ENCODE measurements at places on chromosomes 5 and 9.

- DNase-seq, result peak; percentile 25
These were observed 9.2 kb upstream of the FUBP3 start for GRCh38 chr9:130570208-130570607.

DNA sequence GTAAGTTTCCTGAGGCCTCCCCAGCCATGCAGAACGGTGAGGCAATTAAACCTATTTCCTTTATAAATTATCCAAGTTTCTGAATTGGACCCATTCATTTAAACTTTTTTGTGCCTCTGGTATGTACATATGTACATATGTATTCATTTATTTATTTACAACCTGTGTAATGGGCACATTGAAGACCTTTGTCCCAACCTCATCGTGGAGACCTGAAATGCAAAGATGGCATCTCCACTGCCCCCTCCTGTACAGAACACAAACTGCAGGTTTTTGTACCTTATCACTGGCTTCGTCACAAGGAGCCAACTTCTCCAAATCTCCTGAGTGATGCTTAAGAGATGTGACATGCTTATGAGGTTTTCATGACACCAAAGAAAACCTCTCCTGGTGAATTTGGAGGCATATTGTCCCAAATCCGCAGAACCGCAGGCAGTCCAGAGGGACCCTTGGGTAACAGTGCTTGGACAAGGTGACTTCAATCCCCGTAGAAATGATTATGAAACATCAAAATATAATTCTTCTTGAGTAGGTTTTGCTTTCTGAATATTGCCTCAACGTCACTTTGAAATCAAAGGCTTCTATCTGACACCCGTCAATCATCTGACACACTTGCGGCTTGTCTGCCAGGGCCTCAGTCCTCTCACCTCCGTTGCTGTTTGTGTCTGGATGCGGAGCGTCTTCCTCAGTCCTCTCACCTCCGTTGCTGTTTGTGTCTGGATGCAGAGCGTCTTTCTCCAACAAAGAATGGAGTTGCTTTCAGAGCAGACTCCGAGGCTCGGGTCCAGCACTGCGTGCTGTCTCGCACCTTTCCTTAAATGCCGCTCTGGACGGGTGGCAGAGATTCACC is 135.0 kb upstream of the IRX4 start:
- DNase-seq, result peak; percentile 5

DNA sequence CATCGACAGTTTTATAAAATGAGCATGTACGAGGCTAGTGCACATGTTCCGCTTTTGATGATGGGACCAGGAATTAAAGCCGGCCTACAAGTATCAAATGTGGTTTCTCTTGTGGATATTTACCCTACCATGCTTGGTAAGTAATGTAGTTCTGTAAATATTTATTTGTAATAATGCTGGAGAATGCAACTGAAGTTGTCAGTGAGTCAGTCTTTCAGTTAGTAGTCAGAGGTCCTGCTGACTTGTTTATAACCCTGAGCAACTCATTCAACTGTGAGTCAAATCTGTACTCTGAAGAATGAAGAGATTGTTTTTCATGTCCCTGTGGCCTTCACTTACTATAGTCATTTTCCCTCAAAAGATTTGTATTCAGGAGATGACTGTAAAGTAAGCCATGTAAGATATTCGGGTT is 28.4 kb upstream of the GPR150 start:
- peak; percentile 82 for DNase-seq

GRCh38 chr9:136525841-136526499 is 19.9 kb downstream of the NOTCH1 start:
- no peak for DNase-seq

- no peak for DNase-seq
These were observed 3.0 kb upstream of the ENTPD2 start for GRCh38 chr9:137056739-137057415.

DNA sequence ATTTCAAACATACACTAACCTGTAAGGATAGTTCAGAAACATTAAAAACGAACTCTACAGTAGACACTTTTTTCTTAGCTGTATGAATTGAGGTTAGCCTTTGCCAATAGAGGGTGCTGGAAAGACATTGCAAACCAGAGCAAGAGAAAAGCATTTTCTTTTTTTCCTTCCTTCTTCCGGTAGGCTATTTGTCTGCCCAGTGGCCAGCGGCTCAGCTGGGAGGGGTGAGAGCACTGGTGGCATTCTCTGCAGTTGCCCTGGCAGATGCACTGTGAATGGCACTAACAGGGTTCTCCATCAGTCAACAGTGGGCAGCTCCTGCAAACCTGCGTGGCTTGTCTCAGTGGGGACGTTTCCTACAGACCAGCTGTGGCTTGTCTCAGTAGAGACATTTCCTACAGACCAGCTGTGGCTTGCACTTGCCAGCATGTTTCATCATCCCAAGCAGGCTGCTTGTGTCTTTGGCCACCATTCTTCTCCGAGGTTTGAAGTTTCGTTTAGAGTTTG is 984.5 kb upstream of the CDH18 start:
- DNase-seq, result no peak

- no peak for DNase-seq
These were observed 440.4 kb downstream of the DMRT2 start for GRCh38 chr9:1490341-1491232.

GRCh38 chr5:80569086-80569960 is 757 bp downstream of the ANKRD34B start:
- no peak for DNase-seq

DNA sequence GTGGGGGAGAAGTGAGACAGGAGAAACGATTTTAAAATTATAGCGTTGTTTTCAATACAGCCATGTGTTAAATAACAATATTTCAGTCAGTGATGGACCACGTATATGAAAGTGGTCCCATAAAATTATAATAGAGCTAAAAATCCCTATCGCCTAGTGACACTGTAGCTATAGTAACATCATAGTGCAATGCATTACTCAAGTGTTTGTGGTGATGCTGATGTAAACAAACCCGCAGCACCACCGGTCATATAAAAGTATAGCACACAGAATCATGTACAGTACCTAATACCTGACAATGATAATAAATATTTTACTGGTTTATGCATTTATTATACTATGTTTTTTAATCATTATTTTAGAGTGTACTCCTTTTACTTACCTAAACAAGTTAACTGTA is 407.4 kb upstream of the SEMA6A start:
- DNase-seq, result no peak

DNA sequence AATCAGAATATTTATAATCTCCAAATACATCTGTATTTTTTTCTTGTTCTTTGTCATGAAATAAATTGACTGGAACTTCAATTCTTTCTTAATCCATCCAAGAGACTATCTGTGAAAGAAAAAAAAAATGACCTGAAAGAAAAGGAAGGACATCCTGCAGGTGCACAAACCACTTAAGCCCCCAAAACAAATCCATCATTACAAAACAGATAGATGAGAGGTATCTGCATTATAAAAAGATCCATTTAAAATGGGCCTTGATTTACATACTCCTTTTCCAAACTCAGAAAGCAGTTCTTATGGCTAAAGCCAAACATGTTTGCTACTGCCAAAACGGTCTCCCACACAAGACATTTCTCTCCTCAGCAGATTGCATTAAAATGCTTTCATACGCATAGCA is 85.5 kb downstream of the ELAVL2 start:
- DNase-seq, result no peak

DNA sequence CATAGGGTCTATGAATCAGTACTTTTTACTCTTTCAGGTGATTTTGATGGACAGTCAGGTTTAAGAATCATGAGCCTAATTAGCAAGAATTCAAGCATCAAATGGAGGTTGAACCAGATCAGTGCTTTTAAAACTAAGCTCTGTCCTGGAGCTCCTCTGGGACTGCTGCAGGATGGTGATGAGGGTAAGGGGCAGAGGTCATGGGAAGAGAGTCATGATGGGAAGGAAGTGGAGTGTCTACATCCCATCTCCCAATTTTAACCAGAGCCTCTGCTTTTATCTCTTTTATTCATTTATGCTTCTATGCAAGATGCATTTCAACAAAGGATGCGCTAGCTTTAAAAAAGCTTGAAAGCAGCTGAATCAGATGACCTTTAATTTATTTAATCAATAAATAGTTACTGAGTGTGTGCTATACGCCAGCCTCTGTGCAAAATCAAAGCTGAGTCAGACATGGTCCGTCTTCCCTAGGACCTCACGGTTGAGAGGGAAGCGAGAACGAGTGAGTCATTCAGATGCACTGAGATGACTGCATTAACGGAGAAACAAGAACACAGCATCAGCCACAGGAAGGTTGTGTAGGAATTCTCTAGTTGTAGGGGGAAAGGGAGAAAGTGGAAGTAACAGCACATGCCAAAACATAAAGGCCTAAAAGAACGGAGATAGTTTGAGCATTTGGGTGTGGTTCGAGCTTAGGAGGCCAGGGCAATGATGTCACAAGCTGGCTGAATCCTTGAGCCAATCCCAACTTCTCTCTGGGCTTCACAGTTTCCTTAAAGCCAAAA is 441.6 kb upstream of the BRINP1 start:
- peak; percentile 52 for DNase-seq

DNA sequence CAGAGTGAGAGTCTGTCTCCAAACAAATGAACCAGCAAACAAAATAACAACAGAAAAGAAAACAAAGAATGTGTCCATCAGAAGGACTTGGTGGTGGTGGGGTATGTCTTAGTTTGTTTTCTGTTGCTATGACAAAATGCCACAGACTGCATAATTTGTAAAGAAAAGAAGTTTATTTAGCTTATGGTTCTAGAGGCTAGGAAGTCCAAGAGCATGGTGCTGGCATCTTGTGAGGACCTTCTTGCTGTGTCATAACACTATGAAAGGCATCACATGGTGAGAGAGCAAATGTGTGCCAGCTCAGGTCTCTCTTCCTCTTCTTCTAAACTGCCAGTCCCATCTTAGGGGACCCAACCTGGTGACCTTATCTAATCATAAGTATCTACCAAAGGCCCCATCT is 10.5 kb downstream of the NPR3 start:
- no peak for DNase-seq

DNA sequence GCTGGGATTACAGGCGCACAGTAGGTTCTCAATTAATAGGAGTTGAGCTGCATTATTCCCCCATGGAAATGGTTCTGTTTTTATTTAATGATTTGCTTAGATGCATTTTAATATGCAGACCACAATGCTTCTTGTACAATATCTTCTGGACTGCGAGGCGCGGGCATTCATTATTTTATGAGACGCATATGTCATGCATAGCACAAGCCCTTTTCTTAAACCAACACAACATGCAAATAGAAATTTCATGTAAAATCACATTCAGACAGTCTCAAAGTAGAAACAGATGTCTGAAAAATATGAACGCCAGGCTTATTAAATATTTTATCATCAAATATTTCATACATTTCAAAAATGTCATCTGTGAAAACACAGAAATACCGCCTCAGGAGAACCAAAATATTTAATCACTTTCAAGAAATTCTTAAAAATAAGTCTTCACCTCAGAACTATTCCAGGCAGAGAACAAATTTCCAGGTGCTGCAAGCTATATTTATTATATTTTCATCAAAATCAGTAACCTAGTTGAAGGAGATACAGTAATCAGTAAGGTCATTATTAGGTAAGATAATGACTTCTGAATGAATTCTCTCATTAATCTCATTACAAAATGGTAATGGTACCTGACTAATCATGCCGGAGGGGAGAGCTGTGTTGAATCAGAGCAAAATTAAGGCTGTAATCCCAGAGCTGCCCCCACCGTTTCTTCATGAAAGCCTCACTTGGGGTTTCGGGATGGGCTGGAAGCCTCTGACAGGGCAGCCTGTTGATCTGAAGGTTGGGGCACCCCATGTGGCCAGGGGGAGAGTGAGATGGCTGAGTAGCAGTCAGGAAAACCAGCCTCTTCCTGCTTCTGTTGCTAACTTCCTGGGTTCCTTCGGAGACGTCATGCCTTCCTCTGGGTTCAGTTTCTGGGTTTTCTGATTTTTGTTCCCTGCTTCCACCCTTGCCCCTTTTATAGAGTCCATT is 133.9 kb upstream of the ZNF618 start:
- DNase-seq, result no peak

- DNase-seq, result no peak
These were observed 11.5 kb upstream of the SPATA24 start for GRCh38 chr5:139415221-139415861.

GRCh38 chr9:116094846-116095245 is 58.7 kb upstream of the PAPPA start:
- DNase-seq, result no peak

- no peak for DNase-seq
These were observed 270.3 kb upstream of the MAP3K1 start for GRCh38 chr5:56545016-56545415.

- no peak for DNase-seq
These were observed 261.5 kb downstream of the TLE1 start for GRCh38 chr9:81427870-81428269.

DNA sequence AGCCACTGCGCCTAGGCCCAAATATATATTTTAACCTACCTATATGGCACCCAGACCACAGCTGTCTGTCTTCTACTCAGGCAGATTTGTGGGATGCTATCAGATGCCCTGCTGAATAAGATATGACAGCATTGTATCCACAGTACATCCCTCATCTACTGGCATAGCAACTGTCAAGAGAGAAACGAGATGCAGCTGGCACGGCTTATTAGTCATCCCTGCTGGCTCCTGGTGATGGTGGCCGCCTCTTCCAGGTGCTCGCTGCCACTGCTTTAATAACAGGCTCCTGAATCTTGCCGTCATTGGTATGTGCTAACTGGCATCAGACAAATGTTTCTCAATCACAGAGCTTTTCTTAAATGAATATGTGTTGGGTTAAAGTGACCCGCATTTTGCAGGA is 34.0 kb downstream of the B4GALT1 start:
- no peak for DNase-seq

DNA sequence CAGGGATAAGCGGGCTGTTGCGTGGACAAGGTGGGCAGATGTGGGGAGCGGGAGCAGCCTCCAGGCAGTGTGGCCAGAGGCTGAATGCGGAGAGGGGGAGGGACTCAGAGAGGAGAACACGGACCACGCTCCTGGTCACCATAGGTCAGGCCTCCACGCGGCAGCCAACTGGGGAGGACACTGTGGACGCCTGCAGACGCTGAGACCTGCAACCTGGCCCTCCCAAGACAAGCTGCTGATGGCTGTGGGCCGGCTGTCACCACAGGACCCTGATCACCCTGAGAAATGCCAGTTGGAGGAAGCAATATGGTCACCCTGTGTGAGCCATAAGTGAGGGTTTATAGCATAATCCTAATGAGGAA is 16.8 kb downstream of the LPCAT1 start:
- DNase-seq, result no peak

DNA sequence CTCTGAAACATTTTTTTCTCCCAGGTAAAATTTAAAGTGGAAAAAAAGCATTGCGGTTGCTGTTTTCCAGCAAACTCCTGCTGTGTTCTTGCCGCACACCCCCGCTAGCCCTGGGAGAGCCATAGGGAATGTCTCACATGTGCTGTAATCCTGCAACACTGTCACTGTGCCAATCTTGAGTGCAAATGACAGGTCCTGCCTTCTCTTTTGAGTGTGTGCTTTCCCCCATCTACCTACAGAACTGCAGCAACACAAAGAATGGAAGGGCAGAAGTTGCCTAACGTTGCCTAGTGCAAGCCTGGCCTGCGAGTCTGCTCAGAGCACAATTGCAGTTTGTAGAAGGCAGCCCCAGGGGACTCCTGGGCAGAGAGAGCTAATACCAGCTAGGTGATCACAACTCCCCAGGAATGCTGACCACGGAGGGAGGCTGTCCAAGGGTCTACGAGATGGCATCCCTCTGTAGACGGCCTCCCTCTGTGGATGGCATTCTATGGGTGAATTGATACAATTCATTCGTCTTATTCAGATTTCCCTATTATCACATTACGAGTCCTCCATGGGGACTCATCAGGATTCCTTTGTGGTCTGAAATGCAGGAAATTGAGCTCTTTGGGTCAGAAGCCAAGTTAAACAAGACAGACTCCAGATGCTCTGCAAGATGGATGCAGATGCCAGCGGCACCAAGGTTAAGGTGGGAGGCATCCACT is 172.6 kb upstream of the S1PR3 start:
- DNase-seq, result peak; percentile 86

All from fibroblast of skin of right quadriceps (primary cell).